ENCODE measurements at places on chromosomes 3 and 15. TPM values are rescaled to one million over a fixed set of nuclear protein-coding genes. Genes with fewer than 3 reads are reported as not detected.

DNA sequence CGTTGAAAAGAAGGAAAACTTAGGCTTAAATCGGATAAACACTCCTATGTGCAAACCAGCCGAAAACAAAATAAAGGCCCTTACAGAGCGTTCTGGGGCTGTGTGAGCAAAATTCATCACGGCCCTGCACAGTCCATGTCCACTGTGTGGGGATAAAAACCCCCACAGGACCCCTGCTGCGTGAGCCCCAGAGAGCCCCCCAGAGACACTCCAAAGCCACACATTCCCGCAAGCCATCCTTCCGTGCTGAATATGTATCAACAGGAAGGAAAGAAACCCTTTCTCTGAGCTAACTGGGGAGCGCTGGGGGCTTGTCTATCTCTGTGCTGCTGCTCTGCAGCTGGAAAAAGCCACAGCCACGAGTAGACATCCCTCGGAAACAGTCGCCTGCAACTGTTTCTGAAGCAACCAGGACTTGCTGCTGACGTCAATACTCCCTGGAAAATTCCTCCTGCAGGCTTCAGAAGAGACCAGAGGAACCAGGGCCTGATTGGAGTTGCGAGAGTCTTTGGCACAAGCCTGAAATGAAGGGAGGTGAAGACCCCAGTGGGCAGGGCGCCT is 72.7 kb downstream of the NUP210 start:
- no peak for DNase-seq

RGMA gene
- 9.2 TPM for total RNA-seq

DNA sequence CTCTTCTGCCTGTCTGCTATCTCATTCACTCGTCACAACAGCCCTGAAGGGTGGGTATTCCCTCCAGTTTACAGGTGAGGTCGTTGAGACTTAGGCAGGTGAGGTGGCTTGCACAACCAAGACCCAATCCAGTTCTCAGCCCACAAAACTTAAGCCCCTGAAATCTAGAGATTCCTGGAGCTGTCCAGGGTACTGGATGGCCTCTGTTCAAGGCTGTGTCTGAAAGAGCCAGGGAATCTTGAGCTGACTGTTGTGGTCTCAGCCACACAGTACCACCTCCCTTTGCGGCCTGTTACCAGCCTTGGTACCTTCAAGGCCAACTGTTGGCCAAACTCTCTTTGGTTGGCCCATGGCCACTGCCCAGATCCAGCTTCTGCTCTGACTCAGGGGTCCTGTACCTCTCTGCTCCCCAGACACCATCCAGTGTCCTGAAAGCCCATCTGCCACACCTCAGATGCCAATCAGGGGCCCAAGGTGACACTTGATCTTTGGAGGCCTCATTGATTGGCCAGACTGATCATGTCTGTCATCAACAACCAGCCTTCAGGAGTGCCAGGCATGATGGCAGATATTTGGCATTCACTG is 10.9 kb upstream of the FAM107A start:
- DNase-seq = no peak

CCDC54 gene
- not detected for total RNA-seq

Measured in body of pancreas (tissue), 4 donors.